Midbrain (tissue), 1 donor: ENCODE measurements at places on chromosomes 6 and 20.

- DNase-seq, result no peak
Measured at GRCh38 chr6:11639376-11640235, 102.1 kb downstream of the TMEM170B start.

GRCh38 chr20:57445298-57445697 is 54.1 kb downstream of the RBM38 start:
- DNase-seq, result no peak

- DNase-seq, result no peak
Measured at GRCh38 chr20:52859156-52859876, 112.8 kb upstream of the TSHZ2 start.

DNA sequence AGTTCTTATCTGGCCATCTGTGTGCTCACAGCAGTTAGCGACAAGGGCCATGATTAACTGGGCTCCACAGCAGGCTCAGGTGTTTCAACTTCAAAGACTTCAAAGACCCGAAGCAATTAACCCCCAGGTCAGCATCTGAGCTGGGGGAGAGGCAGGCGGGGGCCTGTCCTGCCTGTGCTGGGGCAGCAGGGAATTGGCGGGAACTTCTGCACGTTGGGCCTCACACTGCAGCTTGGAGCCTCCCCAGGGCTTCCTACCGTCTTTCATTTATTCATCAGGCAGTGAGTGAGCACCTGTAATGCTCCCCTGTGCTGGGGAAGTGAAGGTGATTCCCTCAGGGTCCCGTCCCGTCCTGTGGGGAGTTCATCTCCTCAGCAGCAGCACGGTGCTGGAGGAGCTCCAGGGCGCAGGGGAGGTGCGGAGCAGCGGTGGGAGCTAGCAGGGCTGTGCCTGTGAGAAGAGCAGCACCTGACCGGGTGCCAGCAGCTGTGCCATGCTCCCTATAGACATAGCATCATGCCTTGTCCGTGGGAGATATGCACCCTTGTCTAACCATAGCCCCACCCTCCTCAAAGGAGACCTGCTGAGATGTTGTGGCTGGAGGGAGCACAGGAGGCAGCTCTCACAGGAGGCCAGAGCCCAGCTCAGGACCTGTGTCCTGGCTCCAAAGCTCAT is 51.8 kb upstream of the FRMD1 start:
- DNase-seq, result no peak

- DNase-seq, result no peak
Measured at GRCh38 chr20:50967586-50967985, 9.0 kb downstream of the MOCS3 start.

GRCh38 chr6:87558446-87558845 is 31.3 kb downstream of the RARS2 start:
- DNase-seq, result no peak

DNA sequence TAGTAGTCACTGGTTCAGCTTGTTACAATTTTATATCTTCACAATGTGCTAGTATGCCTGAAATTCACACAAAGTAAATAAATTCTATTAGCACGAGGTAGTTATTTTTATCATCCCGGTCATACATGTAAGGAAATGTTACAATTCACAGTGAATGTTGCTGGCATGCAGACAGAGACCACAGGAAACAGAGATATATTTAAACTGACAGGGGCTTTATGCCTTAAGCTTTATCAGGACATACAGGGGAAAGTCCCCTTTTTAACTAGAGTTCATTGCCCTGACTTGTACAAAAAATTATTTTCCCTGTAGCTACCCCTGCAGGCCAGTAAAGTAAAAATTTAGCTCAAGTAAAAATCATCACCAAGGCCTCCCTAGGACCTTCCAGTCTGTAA is 712.0 kb upstream of the NRSN1 start:
- DNase-seq, result peak; percentile 5

- DNase-seq, result peak; percentile 85
Measured at GRCh38 chr6:28880894-28881780, 42.6 kb downstream of the TRIM27 start.

- DNase-seq, result peak; percentile 47
Measured at GRCh38 chr6:14066782-14067406, 50.7 kb upstream of the CD83 start.

- DNase-seq, result no peak
Measured at GRCh38 chr6:137762168-137763090, 104.6 kb upstream of the TNFAIP3 start.

- DNase-seq, result no peak
Measured at GRCh38 chr6:169745405-169745804, 6.0 kb downstream of the DYNLT2 start.

DNA sequence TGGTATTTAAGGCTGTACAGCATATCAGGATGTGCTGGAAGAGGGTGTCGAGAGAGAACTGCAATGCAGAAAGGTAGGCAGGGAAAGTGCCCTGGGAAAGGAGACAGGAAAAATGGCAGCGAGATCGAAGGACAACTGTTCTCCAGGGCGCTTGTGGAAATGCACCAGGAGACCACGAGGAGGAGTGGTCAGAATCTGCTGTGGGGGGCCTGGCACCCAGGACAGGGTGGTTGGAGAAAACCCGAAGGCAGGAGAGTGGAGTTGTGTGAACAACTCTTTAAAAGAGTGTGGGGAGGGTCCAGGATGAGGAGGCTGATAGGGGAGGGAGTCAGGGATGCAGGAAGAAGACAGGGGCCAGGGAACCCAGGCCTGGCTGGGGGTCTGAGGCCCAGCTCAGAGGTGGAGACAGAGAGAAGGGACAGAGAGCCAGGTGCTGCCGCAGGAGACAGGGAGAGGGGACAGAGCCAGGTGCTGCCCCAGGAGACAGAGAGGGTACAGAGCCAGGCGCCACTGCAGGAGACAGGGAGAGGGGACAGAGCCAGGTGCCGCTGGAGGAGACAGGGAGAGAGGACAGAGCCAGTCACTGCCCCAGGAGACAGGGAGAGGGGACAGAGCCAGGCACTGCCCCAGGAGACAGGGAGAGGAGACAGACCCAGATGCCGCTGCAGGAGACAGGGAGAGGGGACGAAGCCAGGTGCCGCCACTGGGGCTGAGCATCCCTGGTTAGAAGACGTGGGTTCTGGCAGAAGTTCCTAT is 9.3 kb downstream of the SLC22A1 start:
- DNase-seq, result no peak

DNA sequence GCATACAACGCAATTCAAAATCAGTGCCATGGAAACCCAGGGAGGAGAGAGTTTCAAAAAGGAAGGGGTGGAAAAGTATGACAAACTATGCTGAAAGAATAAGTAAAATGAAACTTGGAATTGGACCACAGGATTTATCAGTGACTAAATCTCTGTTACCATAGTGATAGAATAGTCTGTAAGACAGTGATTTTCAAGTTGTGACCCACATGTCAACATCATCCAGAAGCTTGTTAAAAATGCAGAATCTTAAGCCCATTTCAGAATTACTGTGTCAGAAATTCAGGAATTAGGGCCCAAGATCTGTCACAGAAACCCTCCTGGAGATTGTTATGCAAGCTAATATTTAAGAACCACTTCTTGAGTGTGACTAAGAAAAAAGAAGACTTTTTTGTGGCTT is 417.7 kb upstream of the JAG1 start:
- DNase-seq, result no peak

- DNase-seq, result no peak
Measured at GRCh38 chr6:131867744-131868143, 59.9 kb downstream of the ENPP1 start.

DNA sequence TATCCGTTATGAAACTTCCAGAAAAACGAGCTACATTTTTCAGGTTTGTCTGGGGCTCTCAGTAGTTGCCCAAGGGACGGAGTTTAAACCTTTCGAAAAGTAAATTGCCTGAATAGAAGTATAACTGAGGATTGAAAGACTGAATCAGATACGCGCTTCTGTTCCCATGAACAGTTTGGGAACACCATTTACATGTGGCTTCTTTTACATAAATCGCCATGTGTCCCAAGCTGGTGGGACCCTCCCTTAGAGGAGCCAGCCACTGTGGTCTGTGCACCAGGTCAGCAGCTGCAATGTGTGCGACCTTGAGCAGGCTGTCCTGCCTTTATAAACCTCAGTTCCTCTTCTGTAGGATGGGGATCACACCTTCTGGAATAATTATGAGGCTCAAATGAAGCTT is 11.0 kb downstream of the ENTPD6 start:
- DNase-seq, result no peak

DNA sequence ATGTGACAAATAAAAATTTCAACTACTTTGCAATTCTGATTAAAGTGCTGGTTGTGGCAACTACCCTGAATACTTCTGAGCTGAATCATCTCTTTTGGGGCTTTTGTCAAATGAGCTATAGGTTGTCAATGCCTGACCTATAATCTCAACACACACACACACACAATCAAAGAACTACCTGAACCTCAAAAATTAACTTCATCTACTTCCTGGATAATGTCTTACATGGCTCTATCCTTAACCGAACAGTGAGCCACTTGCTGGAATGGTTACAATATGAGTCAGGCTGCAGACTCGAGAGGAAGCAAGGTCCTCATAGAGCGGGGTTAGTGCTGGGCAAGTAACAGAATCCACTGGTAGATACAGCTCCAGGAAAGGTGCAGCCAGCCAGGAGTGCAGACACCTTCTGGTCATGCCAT is 70.6 kb upstream of the DST start:
- no peak for DNase-seq

DNA sequence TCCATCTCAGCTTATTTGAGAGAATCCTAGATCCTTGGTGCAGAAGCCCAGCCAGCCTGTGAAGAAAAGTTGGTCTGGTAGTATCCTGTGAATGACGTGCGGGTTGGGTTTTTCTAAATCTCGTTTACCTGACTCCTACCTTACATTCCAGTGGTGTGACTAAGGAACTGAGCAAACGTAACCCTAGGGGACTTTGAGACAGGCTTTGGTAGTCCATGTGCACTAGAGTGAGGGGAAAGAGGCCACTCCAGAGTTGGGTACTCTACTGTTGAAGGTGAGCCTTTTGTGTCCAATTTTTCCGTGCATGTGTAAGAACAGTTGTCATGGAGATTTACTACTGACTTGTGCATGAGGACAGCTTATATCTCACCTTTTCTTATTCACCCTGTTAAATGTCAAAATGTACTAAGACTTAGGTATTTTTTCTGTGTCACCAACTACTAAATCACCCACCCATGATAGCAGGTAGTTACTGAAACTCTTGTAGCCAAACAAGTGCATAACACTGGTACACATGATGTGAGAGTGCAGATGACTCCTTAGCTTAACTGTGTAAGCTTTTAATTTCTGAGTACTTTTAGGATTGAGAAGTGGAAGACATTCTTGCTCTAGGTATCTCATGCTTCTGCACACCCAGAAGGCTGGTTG is 26.3 kb upstream of the PLCG1 start:
- DNase-seq, result no peak

DNA sequence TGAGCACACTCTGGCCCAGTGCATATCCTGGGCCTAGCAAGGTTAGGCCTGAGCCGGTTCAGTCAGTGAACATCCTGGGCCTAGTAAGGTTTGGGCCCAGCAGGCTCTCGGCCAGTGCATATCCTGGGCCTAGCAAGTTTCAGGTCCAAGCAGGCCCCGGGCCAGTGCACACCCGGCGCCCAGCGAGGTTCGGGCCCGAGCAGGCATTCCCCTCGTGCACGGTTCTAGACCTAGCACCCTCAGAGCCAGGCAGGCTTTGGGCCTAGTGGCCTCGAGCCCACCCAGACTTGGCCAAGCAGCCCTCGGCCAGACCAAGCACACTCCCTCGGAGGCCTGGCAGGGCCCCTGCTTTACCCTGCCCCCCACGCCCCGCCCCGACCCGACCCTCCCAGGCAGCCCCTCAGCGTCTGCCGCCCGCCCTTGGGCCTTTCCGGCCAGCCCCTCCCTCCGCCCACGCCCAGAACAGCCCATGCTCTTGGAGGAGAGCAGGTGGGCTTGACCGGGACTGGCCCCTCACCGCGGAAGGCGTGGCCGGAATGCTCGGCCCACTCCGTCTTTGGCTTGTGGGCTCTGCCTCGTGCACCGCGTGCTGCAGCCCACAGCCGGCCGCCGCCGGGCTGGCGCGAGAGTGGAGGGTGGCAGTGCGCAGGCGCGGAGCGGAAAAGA is at the start of gene CTCFL:
TSS of gene CTCFL (minus strand) at position 630 of the 666 bp plus-strand sequence. CDS start 935 bp downstream, outside the sequence.
- no peak for DNase-seq

DNA sequence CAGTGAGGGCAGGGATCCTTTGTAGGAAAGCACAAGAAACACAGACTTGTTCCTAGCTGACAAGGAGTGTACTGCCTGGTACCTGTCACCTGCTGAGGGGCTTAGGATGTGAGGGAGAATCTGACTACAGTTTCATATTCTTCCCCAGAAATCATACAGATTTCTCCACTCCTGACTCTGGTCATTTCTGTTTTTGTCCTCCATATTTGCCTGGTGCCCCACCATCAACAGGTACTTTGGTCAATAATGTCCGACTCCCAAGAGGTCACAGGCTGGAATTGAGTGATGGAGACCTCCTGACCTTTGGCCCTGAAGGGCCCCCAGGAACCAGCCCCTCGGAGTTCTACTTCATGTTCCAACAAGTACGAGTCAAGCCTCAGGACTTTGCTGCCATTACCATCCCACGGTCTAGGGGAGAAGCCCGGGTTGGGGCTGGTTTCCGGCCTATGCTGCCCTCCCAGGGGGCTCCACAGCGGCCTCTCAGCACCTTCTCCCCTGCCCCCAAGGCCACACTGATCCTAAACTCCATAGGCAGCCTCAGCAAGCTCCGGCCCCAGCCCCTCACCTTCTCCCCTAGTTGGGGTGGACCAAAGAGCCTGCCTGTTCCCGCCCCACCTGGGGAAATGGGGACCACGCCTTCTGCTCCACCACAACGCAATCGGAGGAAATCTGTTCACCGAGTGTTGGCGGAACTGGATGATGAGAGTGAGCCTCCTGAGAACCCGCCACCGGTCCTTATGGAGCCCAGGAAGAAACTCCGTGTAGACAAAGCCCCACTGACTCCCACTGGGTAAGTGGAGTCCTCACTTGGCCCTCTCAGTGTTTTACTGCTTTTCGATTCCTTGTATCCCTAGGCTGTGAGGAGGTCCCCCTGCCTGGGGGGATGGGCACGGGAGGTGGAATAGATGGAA is 3.1 kb downstream of the TCF19 start:
- no peak for DNase-seq

DNA sequence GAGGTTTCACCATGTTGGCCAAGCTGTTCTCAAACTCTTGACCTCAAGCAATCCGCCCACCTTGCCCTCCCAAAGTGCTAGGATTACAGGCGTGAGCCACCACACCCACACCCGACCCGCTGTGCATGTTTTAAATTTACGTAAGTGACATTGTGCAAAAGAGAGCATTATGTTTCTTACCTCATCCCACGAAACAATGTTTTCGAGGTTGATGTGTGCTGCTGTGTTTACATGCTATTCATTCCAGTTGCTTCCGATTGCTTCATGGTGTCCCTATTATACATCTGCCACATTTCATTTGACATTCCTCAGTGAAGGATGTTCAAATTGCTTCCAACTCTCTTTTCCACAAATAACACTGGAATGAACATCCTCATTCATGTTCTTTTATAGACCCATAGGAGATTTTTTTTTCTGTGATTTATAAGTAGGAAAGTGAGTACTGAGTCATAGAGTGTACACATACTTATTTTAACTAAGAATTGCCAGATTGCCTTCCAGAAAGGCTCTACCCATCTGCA is 403.9 kb upstream of the JARID2 start:
- DNase-seq, result no peak

DNA sequence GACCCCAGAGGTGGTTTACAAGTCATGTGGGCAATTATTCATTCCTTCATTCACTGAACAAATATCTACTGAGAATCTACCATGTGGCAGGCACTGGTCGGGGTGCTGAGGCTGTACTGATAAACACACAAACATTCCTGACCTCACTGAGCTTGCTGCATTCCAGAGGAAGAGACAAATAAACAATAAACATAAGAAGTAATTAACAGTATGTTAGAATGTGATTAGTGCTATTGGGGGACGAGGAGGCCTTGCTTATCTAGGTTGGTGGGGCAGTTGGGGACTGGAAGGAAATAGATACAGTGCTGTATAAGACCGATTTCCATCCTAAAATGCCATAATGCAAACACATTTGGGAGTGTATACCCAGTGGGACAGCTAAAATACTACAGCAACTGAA is 44.1 kb downstream of the MAK start:
- DNase-seq, result no peak
